CD4-positive, alpha-beta T cell treated with Interleukin-21 for 1 hour (primary cell): ENCODE measurements at places on chromosomes 11 and 22.

- no peak for DNase-seq
Measured at GRCh38 chr11:68927280-68928135, 23.8 kb downstream of the IGHMBP2 start.

- DNase-seq = no peak
Measured at GRCh38 chr11:61996933-61997332, 29.5 kb upstream of the FTH1 start.

DNA sequence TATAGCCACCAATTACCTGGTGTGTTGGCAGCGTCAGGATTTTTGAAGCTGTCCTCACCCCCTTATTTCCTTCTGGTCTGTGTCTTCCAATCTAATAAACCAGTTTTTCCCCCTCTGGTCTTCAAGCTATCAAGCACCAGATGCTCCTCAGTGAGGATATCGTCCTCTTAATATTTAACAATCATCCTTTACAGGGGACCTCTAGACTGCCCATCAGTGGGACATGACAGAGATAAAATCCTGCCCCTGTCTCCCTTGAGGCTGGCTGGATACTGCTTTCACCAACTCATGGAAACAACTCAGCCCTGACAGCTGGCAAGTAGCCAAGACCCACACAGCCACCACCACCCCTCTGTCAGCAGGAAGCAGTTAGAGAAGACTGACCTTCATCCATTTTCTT is 421.0 kb upstream of the API5 start:
- DNase-seq = no peak

- no peak for DNase-seq
Measured at GRCh38 chr11:34298871-34299270, 58.9 kb downstream of the ABTB2 start.

DNA sequence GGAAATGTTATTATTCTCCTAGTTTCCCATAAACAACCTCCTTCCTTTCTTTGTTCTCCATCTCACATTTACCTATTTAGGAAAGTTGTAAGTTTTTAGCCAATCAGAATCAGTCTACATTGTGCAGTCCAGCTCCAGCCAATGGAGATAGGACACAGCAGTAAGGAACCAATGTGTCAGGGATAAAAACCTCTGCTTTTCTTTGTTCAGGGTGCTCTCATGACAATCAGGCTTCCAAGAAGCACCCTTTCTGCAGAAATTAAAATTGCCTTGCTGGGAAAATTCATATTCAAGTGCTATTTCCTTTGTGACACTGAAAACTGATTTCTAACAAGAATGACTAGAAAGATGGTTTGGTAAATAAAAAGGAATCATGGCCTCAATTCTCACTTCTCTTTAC is 14.6 kb downstream of the SCGB2A1 start:
- DNase-seq = no peak

DNA sequence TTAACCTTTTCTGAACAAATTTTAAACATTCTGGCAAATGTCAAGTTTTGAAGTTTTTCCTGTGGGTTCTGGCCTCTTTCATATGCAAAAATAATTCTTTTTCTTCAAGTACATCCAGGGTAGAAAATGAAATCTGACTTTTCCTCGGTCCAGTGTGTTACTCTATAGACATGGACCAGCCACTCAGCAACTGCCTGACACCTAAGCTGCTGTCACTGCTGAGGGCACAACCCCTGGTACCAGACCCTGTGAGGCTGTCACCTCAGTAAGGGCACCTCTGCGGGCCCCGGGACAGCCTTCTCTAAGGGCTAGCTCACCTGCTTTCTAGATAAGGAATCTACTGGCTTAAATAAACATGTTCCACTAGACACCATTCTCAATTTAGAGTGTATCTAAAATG is 33.8 kb downstream of the PPIL2 start:
- DNase-seq = no peak

DNA sequence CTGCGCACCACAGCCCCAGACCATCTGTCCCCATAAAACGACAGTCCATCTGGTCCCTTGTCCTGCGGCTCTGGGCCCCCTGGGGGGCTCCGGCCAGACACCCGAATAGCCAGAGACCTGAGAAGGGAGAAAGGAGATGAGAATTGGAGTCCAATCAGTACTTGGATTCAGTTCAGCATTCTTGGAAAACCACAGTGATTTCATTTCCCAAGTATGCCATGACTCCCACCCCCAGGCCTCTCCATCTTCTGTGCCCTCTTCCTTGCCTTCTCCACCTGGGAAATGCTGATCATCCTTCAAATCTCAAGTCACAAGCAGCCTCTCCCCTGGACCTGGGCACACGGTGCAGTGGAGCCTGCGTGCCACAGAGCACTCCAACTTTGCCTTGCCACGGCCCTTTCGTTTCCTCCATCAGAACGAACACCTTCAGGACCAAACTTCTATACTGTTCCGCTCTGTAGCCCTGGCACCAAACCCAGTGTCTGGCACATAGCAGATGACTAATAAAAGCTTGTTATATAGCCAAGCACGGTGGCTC is 10.9 kb upstream of the MFNG start:
- DNase-seq = no peak

DNA sequence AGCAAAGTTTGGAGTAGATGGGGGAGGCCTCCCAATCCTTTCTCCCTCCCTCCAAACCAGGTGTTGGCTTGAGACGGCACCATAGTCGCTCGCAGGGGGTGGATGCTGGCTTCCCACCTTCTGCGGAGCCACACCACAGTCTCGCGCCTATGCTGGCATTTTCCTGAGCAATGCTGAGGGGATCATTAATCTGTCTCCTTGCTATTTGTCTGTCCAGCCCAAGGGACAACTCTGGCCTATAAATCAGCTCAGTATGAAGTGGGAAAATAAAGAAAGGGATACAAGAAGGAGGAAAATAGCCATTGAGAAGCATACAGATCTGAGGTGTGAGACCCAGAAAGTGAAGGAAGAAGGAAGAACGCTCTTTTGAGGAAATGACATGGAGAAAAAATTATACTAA is 53.5 kb upstream of the CADM1 start:
- no peak for DNase-seq

GRCh38 chr11:70688142-70688541 is 289.8 kb downstream of the CTTN start:
- DNase-seq = no peak

GRCh38 chr11:66728693-66729385 is at the start of gene SPTBN2:
Gene SPTBN2, minus strand, starts transcription at chr11:66729216. Its CDS starts 7,976 bp downstream, at chr11:66721240.
- no peak for DNase-seq
